ENCODE measurements at places on chromosomes 13 and 19.
A peak's percentile ranks its signal among the peaks of the same experiment; 100 is the strongest.

DNA sequence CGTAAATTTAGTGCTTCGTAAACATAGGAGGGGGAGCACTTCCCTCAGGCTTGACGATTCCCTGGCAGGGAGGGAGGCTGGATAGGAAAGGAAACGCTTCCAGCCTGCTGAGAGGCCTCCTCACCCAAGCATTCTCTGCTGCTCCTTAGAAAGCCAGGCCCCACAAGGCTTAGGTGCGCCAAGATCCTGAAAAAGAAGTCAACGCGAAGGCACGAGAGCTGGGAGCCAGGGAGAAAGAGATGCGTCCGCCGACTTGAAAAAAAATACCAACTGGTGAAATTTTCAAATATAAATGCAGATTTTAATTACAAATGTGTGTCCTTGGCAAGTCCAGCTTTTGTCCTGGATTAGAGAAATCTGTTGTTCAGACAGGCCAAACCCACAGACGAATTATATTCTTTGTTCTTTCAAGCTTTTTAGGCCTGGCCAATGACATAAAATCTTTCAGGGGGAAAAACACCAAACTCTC is 64.0 kb downstream of the ALOX5AP start:
- DNase-seq: no peak

GRCh38 chr13:29436291-29436690 is 159.2 kb downstream of the SLC7A1 start:
- DNase-seq: no peak

GRCh38 chr13:20514866-20515265 is 10.8 kb downstream of the CRYL1 start:
- DNase-seq: no peak

- no peak for DNase-seq
Observed at GRCh38 chr19:47022140-47022536, 2.5 kb downstream of the NPAS1 start.

- peak; percentile 64 for DNase-seq
Observed at GRCh38 chr13:48304143-48304876, 759 bp downstream of the RB1 start.

GRCh38 chr13:58566176-58566575 is 934.6 kb downstream of the PCDH17 start:
- no peak for DNase-seq

- no peak for DNase-seq
Observed at GRCh38 chr13:21583478-21583877, 20.5 kb downstream of the MICU2 start.

DNA sequence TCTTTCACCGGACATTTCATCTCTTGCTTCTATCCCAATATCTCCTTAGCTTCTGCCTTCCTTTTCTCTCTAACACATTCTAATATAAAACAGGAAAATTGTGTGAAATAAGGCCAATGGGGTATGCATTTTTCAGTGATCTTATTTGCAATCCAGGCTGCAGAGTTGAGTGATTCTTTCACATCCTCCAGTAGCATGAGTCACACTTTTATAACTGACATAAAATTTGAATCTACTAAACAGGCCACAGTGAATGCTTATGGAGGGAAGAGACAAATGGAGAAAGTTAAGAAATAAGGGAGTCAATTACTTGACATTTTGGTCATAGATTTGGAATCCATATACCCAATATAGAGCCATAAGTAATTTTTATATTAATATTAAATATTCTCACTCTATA is 1037.0 kb upstream of the SPRY2 start:
- DNase-seq: no peak

GRCh38 chr19:50906217-50906616 is 5.0 kb downstream of the KLK4 start:
- no peak for DNase-seq

DNA sequence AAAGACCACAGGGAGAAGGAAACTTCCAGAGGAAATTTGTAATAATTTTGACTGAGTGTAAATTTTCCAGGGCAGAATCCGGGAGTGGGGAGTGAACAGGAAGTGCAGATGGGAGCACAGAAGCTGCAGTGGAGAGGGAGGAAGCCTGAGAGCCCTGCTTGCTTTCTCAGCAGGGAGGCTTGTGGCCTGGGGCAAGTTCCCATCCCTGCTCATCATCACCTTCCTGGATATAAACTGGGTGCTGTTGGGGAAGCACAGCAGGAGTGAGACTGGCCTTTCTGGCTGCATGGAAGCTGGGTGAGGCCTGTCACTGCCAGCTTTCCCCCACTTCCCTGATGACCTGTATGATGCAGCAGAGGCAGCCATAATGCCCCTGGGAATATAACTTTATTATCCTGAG is 532.9 kb downstream of the SLITRK6 start:
- no peak for DNase-seq

DNA sequence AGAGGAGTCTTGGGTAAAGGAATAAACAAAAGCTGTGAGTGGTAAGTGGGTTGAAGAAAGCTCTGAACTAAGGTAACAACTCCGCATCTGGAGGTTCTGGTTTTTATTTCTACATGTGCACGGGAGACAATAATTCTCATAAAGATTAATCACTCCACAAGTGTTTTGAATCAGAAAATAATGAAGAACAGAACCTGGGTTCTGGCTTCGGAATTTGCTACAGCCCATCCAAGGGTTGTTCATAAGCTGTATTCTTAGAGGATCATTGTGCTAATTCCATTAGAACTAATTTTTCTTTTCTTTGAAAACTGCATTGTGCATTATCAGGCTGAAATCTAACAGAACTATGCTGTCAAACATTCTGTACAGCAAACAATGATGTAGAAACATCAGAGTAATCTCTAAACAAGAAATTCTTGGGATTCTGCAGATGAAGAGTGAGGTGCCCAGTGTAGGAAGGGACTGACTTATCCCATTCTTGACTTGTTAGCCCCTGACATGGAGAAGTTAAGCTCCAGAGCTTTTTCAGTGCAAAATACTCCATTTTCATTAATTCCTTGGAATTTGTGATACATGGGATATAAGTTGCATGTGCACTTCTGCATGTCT is 368.2 kb downstream of the COG6 start:
- DNase-seq: no peak

DNA sequence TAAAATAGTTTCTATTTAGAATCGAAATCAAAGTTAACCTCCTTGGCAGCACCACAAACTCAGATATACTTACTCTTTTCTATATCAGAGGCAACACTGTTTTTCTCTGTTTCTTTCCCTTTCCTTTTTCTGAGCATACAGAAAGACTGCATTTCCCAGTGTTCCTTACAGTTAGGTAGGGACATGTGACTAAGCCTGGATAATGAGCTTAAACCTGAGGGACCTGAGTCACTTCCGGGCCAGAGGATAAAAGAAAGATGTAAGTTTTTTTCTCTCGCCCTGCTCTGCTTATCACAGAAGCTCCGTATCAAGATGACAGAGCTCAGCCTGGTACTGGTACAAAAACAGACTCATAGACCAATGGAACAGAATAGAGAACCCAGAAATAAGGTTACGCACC is 531.9 kb downstream of the KLF12 start:
- DNase-seq: no peak

- no peak for DNase-seq
Observed at GRCh38 chr13:41681587-41681986, 224.2 kb downstream of the RGCC start.

DNA sequence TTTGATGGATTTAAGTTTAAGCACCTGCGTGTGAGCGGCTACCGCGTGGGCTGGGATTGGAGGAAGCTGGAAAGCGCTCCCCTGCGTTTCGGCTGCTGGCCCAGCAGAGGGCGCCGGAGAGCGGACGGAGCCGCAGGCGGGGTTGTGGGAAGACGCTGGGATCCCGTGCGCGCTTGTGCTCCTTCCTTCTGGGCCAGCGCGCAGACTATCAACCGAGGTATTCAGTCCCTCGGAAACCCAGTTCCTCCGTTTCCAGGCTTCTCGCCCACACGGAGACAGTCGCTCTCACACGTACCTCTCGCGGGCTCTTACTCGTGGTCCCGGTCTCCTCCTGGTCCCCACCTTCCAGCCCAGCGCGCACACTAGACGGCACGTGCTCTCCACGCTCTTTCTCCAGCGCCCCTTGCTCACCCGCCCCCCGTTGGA is 28.8 kb downstream of the EPN1 start:
- DNase-seq: peak; percentile 59

DNA sequence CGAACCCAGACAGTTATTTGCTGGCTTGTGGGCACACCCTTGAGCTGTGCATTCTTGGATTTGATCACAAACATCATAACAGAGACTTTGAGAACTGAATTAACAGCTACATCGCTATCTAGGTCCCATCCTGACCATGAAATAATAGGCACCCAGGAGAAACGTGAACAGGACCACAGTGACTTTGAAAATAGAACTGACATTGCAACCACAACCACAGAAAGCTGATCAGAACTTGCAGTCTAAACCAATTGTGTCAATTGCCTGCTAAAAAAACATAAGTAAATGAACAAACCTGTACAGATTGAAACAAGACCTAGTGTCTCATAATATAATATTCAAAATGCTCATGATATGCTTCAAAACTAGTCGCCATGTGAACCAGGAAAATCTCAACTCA is 18.3 kb upstream of the KATNAL1 start:
- no peak for DNase-seq

DNA sequence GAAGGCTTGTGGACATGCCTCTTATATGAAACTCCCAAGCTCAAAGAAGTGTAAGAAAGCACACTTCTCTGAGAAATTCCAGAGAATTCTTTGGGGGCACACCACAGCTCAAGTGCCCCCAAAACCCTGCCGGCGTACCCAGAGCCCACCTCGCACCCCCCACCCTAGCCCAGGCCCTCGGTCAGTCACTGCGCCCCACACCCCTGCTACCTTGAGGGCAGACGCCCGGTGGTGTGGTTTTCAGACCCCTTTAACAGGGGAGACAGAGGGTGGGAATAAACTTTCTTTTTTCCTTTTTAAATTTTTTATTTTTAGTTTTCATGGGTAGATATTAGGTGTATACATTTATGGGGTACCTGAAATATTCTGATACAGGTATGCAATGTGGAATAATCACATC is 29.5 kb downstream of the PEPD start:
- no peak for DNase-seq

- no peak for DNase-seq
Observed at GRCh38 chr13:66546534-66547379, 683.4 kb downstream of the PCDH9 start.

GRCh38 chr13:73158851-73159250 is 100.0 kb downstream of the KLF5 start:
- DNase-seq: no peak

DNA sequence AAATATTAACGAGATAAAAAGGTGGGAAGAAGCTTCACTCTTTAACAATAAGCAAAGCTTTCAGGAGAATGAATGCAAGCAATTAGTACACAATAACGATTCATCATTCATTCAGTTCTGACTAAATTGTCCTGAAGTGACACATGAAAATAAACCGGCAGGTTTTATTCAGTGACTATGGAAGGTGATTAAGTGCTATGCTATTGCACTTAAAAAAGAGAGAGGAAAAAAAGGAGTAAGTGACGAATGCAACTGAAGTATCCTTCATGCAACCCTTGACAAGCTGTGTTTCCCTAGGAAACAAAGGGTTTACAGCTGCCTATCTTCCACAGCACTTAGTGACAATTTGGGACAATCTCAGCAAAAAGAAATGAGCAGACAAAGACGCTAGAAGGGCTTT is 1.4 kb downstream of the LIG4 start:
- no peak for DNase-seq

DNA sequence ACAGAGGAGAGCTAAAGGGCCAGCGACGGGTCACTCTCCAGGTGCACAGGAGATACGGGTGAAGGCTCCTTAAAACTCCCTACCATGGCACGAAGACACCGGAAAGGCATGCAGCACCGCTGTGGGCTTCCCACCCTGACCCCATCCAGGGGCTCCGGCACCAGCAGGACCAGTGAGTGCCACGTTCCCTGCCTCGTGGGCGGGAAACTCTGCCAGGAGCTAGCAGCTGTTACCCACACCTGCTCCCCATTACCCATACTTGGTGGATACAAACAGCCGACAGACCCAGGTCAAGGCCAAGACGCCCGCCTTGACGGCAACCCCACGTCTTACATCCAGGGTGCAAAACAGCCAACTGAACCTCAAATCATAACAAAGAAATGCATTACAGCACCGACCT is 56.7 kb downstream of the GNG7 start:
- no peak for DNase-seq

- DNase-seq: no peak
Observed at GRCh38 chr19:48890551-48890950, 8.0 kb downstream of the TULP2 start.

DNA sequence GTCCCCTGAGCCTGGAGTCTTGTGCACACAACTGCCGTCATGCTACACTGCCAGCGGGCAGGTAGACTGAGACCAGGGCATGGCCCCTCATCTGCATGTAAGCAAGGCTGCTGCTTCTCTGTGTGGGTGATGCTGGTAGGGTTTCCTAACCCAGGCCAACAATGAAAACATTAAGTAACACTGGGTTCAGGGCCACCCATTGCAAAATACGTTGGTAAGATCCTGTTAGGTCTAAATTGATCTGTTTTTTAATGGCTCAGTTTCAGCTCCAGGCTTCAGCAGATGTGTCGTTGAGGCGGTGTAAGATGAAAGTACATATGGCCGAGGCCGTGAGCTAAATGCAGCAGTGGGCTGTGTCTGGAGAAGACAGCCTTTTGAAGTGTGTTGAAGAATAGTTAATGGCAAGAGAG is 383.4 kb downstream of the IRS2 start:
- no peak for DNase-seq

- DNase-seq: no peak
Observed at GRCh38 chr13:56347014-56347413, 793.7 kb upstream of the PRR20A start.

- no peak for DNase-seq
Observed at GRCh38 chr19:19268453-19269385, 4.4 kb downstream of the TM6SF2 start.

GRCh38 chr13:42011601-42012350 is 36.7 kb upstream of the DGKH start:
- DNase-seq: no peak

DNA sequence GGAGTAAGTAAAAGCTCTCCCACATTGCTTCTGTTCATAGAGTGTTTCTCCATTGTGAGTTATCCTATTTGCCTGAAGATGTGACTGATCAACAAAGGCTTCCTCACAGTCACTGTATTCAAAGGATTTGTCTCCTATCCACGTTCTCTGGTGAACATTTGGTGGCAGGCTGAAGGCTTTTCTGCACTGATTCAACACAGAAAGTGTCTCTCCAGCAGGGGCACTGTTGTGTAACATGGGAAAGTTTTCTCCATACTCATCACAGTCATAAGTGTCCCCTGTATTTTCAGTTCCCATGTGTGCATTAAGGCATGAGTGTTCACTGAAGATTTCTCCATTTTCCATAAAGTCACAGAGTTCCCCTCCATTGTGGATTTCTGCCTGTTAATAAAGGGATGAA is 17.6 kb downstream of the ZNF121 start:
- DNase-seq: no peak

DNA sequence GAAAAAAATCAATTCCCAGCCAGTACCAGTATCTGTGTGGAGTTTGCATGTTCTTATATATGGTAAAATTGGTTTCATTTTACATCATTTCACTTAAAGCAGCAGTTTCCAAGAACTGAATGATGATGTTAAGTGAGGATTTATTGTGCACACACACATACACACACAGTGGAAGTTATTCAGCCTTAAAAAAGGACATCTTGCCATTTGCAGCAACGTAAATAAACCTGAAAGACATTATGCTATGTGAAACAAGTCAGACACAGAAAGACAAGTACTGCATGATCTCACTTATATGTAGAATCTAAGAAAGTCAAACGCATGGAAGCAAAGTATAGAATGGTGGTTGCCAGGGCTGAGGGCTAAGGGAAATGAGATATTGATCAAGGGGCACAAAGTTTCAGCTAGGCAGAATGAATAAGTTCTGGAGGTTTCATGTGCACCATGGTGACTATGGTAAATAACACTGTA is 5.3 kb downstream of the SIGLECL1 start:
- no peak for DNase-seq

All from liver (tissue), 10 donors.